Activated naive CD8-positive, alpha-beta T cell treated with anti-CD3 and anti-CD28 coated beads, Interleukin-2, amount 10 ng/mL, durations not matched to agents 7 days and 5 days (primary cell): ENCODE measurements at places on chromosomes 13 and 19.

DNA sequence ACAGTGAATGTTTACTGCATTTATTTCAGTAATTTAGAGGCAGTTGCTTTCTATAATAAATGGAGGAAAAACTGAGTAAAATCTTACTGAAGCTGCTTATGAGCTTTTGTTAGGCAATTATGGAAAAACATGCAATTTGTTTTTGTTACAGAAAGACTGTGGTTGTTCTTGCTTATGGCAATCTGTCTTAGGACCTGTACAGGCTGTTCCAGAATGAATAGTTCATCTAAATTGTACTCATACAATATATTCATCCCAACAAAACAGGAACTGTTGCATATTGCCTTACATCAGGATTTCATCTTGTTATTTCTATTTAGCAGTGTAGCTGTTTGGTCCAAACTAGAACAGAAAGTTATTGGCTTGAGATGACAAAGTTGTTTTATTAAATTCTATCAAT lies 199.2 kb downstream of the NALCN start:
- DNase-seq = no peak

- DNase-seq = no peak
These were observed 16.2 kb downstream of the FRY start for GRCh38 chr13:32047793-32048192.

- DNase-seq = peak; percentile 63
These were observed 4.8 kb upstream of the TM9SF2 start for GRCh38 chr13:99496184-99497142.

DNA sequence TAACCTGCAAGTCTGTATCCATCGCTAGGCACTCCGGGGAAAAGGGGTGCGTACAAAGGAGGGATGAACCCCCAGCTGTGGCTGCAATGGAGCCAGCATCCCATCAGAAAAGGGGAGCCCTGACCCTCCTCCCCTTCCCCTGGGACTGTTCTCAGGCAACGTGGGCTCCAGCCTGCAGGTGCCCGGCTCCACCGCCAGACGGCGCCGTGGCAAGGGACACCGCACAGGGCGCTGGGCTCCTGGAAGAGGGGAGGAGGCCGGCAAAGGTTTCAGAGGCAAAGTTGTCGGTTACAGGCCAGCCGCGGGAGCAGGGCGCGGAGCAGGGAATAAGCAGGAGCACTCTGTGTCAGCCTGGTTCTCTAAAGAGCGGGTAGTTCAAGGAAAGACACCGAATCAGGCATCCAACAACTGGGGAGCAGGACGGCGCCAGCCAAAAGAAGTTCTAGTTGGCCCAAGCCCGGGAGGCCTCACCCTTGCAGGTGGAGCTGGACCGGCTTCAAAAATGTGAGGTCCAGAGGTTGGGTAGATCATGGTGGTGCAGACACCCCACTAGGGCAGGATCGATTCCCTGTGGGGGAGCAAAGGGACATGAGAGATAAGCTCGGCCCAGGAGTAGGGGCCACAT lies 53.0 kb upstream of the ATP12A start:
- DNase-seq = no peak

GRCh38 chr19:639253-640160 lies at the start of gene FGF22:
TSS of gene FGF22 (plus strand) at chr19:639879. CDS start at chr19:639926, 47 bp downstream.
- peak; percentile 95 for DNase-seq

DNA sequence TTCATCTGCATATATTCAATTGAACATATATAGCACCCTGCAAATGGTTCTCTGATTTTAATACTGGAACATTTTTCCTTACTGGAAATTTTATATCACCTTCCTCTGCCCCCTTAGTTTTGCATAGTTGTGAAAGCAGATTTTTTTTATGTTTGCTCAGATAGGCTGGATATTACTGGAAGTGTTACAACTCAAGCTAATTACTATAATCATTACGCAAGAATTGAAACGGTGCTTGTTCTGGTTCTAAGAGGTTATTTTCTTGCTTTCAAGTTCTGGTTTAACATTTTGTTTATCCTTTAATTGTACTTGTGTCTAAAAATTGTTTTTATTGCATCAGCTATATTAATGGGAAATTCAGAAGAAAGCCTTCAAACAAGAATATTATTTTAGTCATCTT lies 95.6 kb upstream of the MYO16 start:
- no peak for DNase-seq

GRCh38 chr13:99033814-99034213 lies 56.0 kb upstream of the DOCK9 start:
- DNase-seq = no peak

DNA sequence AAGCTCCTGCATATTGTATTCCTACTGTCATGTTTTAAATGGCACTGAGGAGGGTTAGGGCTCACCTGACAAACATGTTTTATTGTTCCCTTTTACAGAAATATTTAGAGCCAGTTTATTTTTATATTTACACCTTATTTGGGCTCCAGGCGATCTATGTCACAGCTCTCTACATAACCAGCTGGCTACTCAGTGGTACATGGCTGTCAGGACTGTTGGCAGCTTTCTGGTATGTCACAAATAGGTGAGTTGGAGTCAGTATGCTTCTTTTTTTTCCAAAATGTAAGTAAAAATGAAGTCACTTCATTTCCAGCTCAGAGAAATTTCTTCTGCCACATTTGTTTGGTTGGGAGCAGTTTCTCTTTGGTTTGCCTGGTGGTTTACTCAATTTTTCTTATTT lies 31.5 kb downstream of the DPY19L3 start:
- no peak for DNase-seq

DNA sequence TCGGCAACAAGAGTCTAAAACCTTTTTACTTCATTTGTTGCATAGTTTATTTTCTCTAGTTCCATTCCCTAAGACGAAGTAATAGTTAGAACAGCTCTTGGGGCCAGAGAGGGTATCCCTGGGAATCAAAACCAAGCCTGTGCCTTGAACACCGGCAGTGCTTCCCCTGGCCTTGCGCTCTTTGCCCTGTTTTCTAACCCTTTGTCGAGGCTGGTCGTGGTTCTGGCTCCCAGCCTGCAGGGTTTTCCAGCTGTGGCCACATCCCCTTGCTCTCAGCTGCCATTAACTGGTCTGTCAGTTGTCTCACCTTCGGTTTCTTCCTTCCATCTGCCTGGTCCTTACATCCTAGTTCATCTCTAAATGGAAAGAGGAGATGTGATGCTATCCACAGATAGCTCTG lies 61.0 kb downstream of the HSPH1 start:
- DNase-seq = no peak

DNA sequence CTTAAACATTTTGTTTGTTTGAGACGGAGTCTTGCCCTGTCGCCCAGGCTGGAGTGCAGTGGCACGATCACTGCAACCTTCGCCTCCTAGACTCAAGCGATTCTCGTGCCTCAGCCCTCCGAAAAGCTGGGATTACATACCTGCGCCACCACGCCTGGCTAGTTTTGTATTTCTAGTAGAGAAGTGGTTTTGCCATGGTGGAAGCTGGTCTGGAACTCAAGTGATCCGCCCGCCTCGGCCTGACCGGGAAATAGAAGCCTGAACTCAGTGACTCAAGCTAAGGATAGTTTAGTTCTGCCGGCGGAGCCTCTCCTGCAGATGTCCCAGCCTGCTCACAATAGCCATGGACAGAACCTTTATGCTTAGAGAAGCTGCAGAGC lies 53.0 kb upstream of the ZNF254 start:
- DNase-seq = no peak
